ENCODE measurements at places on chromosomes 11 and 22.

DNA sequence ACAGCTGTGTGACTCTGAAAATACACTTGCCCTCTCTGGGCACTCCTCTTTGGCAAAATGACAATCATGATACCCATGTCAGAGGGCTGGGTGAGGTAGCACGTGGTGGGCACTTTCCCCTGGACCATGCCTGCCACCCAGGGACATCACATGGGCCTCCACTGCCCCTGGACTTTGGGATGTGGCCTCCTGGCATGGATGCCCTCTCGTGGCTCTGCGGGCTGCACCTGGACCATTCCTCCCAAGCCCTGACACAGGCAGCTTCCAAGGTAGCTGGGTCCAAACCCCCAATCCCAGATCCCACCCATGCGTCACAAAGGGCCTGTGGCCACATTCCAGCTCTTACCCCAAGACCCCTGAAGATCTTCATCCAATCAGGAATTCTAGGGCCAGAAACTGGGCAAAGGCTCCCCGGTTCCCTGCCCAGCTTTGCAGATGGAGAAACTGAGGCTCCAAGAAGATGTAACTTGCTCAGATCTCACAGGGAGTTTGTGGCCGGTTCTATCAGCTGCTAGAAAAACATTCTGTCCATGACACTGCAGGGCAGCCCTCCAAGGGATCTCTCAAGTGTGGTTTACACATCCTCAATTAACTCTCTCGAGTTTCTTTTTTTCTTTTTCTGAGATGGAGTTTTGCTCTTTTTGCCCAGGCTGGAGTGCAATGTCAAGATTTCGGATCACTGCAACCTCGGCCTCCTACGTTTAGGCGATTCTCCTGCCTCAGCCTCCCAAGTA, 35.4 kb upstream of the CYB5R3 start:
- no peak for DNase-seq

- no peak for DNase-seq
Measured at GRCh38 chr22:23817146-23817545, 21.7 kb downstream of the DERL3 start.

DNA sequence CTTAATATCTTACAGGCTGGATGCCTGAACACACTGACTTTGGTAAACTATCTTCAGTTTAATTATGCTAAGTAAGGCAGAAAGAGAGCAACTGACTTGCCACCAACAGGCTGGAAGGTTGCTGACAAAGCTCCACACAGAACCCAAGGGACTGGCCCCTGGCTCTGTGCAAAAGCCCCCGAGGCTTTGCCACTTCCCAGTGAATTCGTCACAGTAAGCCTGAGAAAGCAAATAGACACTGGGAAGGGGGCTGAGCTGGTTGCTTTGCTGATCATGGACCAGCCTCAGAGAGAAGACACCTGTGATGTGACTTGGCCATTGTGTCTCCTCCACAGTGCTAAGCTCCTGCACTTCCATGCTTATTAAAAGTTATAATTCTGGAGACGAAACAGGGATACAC, 91.7 kb downstream of the BLID start:
- no peak for DNase-seq

GRCh38 chr11:79397252-79397651, 43.6 kb downstream of the TENM4 start:
- no peak for DNase-seq

DNA sequence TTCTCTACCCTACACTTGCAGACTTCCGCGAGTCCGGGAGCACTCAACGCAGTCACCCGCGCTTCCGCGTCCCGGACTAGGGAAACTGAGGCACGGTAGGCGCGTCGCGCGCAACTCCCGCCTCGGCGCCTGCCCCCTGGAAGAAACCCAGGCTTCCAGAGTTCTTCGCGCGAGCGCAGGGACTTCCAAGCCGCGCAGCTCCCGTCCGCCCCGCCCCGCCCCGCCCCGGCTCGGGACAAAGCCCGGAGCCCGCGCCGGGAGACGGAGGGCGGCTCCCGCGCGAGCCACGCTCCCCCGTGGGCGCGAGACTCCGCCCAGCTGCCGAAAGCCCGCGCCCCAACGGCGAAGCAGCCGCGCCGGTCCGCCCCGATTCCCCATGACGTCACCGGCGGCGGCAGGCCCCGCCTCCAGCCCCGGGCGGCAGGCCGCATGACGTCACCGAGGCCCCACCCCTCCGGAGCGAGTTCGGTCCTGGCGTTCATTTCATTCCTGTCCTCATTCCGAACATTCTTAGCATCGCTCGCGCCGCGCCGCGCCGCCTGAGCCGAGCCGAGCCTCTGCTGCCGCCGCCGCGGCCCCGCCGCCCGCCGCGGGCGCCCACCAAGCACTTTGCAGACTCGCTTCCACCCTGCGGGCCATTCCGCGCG, at the start of gene TEAD1:
Gene TEAD1 (plus strand): TSS at position 498 of the 647 bp plus-strand sequence.
- peak; percentile 90 for DNase-seq

DNA sequence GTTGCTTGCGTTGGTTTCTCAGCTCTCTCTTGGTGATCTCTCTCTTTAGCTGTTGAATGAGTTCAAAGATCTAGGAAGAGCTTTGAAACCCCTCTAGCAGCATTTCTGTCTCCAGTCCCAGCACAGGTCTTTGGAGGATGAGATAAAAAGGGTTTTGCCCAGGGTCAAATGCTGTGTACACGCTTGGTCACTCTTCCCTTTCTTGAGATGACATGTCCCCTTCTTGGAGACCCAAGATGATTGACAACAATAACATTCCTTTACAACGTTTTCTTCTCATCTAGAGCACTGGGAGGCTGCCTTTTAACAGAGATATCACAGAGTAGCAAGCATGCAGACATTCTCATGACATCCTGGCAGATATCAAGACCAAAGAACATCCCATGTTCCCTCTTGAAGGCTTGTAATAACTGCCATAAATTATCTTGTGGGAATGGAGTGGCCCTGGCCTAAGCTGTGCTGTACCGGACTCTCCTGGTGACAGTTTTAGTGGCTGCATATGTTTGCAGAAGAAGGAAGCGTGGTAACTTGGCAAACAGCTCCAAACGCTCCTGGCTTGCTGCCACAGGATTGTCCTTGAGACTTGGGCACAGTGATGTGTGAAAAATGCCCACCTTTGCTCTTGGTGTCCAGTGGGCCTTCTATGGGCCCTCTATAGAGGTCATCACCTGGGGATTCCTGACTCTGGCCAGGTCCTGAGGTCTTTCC, 107.8 kb downstream of the PTPRJ start:
- no peak for DNase-seq

DNA sequence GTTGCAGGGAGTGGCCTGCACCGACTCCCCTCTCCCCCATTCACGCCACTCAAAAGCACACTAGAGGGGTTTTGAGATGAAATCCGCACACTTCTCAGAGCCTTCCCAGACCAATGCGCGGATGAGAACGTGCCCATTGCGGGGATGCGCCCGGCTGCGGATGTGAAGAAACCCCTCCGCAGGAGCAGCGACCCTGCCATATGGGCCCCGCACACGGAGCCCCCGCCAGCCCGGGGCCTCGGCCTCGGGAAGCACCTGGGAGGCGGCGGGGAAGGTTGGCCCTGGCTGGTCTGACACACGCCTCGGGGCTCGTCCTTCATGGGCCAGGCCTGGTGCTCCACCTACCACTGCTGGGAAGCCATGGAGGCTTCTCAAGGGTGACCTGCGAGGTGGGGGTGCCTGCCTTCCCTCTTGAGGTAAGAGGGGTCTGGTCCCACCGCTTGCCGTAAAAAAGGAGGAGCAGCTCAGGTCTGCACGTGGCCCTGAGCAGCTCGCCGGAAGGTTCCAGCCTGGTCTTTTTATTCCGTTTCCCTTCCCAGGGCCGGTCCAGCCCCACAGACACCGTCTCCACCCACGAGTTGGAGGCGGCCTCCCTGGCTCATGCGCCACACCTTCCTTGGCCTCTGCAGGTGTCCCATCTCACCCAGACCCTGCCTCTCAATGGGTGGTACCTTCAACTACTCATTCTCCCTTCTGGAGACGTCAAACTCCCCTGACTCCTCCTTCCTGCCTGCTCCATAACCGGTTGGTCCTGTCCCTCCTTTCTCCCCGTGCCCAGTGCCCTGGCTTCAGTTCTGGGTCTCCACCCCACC, 39.4 kb downstream of the TRMU start:
- DNase-seq, result no peak

- no peak for DNase-seq
Measured at GRCh38 chr11:130601141-130601540, 152.7 kb downstream of the ADAMTS15 start.

DNA sequence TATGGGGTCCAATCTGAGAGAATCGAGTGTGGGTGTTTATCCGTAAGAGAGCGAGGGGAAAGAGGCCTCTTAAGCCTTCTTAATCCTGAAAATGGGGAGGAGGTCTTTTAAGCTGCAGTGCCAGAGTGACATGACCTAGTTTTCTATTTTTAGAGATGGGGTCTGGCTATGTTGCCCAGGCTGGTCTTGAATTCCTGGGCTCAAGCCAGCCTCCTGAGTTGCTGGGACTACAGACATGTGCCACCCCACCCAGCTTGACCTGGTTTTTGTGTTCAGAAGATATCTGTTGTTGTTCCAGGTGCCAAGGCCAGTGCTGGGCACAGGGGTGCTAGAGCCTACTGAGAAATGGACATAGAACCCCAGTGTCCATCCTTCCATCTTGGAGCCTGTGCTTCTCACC, 1.4 kb downstream of the BAD start:
- no peak for DNase-seq

DNA sequence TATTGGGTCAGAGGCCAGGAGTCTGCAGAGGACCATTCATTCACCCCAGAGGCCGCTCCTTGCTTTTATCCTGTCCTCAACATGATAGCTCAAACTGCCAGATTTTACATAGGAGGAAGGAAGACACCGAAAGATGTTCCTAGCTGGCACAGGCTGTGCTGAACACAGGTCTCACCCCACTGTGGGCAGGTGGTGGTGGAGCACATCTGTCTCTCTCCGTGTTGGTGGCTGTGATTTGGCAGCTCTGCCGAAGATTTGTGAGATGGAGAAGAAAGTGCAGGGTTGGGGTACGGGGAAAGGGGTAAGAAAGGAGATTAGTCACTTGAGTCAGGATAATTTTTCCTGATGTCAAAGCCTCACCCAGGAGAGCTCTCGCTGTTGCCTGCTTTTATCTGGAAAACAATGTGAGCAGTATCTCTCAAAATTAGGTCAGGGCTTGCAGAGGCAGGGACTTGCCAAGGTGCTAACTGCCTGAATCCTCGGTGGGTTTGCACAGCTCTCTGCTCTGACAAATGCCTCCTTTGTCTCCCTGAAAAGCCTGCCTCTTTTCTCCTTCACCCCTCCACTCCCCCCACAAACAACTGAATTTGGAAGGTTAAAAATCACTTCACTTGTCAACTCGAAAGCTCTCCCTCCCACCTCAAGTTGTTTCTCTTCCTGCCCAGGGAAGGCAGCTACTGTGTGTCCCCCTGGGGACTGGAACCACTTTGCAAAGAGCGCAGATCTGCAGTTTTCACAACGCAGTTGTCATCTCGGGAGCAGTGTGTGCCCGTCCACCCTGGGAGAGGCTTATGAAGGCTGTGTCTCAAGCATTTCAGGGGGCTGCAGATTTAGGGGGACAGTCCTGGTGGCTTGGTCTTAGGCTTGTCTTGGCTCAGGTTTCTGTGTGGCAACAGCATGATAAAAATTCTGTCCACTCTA, 299.7 kb downstream of the ST3GAL4 start:
- DNase-seq, result no peak

- no peak for DNase-seq
Measured at GRCh38 chr11:35419184-35419829, at the start of gene SLC1A2. Gene SLC1A2 (minus strand): TSS chr11:35419558. CDS start chr11:35418966, 592 bp downstream.

GRCh38 chr11:122593473-122594420, 61.8 kb upstream of the UBASH3B start:
- DNase-seq, result no peak

- DNase-seq, result no peak
Measured at GRCh38 chr11:43732225-43732624, 51.7 kb downstream of the HSD17B12 start.

- no peak for DNase-seq
Measured at GRCh38 chr11:34846467-34846866, 69.7 kb downstream of the APIP start.

GRCh38 chr22:29139965-29140782, 65.5 kb upstream of the EMID1 start:
- DNase-seq, result no peak

- DNase-seq, result no peak
Measured at GRCh38 chr22:35921777-35922176, 106.8 kb downstream of the RBFOX2 start.

GRCh38 chr11:1823376-1824220, 11.2 kb upstream of the SYT8 start:
- no peak for DNase-seq

- peak; percentile 68 for DNase-seq
Measured at GRCh38 chr11:2420502-2421225, 20.1 kb downstream of the TSSC4 start.

- no peak for DNase-seq
Measured at GRCh38 chr11:92682136-92682535, 287.3 kb upstream of the MTNR1B start.

GRCh38 chr11:47714554-47715081, 551 bp downstream of the AGBL2 start:
- peak; percentile 3 for DNase-seq

GRCh38 chr11:111176603-111177002, 68.9 kb upstream of the POU2AF2 start:
- DNase-seq, result no peak

DNA sequence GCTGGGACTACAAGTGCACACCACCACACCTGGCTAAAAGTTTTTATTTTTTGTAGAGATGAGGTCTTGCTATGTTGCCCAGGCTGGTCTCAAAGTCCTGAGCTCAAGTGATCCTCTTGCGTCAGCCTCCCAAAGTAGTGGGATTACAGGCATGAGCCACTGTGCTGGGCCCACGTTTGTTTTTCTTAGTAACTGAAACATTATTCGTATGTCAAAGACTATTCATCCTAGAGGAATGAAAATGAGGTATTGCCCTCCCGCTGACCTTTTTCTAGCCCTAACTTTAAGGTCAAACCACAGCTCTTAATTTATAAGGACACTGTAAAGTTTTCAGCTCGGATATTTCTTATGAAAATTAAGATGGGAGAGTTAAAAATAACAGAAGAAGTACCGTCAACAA, 33.2 kb upstream of the PAX6 start:
- DNase-seq, result no peak

GRCh38 chr11:70517988-70518907, 119.9 kb downstream of the CTTN start:
- DNase-seq, result no peak
